Activated naive CD8-positive, alpha-beta T cell treated with anti-CD3 and anti-CD28 coated beads, Interleukin-2, amount 10 ng/mL, durations not matched to agents 7 days and 5 days (primary cell): ENCODE measurements at places on chromosomes 5 and 9. TPM values are rescaled to one million over a fixed set of nuclear protein-coding genes. Genes with fewer than 3 reads are reported as not detected.
A peak's percentile ranks its signal among the peaks of the same experiment; 100 is the strongest.

DNA sequence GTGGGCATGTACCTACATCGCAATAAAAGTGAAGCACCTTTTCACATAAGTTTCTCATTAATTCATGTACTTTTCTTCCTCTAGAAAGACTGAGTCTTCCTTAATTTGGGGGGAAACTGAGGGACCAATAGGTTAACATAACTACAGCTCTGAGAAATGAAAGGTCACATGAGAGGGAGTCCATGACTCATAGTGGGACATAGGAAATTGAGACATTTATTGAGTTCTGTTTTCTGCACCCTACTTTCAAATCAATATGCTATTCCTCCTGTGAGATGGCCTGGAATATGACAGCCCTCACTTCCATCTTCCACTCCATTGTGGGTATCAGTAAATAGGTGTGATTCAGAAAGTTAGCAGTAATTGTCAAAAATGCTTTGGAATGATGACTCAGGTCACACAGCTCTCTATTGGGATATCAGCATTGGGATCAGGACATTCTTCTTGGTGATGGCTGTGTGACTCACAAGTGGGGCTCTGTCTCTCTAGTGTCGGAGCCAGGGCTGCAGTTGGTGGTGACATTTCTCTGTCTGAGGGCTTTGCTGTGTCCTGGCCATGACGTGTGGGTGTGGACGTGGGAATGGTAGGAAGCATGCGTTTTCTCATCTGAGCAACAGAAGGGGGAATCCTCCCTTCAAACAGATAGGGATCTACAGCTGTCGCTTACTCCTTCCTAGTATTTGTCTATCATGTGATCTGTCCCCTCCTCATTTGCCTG is 125.0 kb downstream of the TRIO start:
- H3K4me3 ChIP-seq, result no peak overlapping the region
- H3K4me1 ChIP-seq, result peaks cover 5% of the 10 kb centered on the region
- H3K27me3 ChIP-seq, result peaks cover 31% of the 10 kb centered on the region
- no peak overlapping the region for H3K27ac ChIP-seq
- DNase-seq, result no peak
- H3K36me3 ChIP-seq, result no peaks in the 10 kb centered on the region

DNA sequence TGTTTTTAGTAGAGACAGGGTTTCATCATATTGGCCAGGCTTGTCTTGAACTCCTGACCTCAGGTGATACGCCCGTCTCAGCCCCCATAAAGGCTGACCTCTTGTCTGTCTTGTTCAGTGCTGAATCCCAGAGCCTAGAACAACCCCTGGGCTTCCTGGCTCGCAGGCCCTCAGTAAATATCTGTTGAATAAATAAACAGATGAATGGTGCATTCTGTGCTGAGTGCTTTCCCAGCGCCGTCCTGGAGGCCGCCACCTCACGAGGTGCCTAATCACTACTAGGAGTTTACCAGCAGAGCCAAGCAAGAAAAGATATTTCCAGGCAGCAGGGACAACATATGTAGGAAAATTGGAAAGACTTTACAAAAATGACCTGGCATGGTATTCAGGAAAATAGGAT is 88.5 kb downstream of the SNX24 start:
- no peak overlapping the region for H3K4me3 ChIP-seq
- peaks cover 9% of the 10 kb centered on the region for H3K27me3 ChIP-seq

- peaks cover 6% of the 10 kb centered on the region for H3K4me1 ChIP-seq
- H3K36me3 ChIP-seq, result no peaks in the 10 kb centered on the region
- peak overlapping the region; percentile 5 for H3K4me3 ChIP-seq
- H3K27me3 ChIP-seq, result peaks cover 49% of the 10 kb centered on the region
- H3K27ac ChIP-seq, result no peak overlapping the region
These were observed 267.7 kb downstream of the FANCC start for GRCh38 chr9:95049761-95050160.

- H3K4me1 ChIP-seq, result no peaks in the 10 kb centered on the region
- no peak for DNase-seq
- no peaks in the 10 kb centered on the region for H3K36me3 ChIP-seq
- no peak overlapping the region for H3K27ac ChIP-seq
These were observed 248.7 kb downstream of the SEMA5A start for GRCh38 chr5:9297134-9297533.

DNA sequence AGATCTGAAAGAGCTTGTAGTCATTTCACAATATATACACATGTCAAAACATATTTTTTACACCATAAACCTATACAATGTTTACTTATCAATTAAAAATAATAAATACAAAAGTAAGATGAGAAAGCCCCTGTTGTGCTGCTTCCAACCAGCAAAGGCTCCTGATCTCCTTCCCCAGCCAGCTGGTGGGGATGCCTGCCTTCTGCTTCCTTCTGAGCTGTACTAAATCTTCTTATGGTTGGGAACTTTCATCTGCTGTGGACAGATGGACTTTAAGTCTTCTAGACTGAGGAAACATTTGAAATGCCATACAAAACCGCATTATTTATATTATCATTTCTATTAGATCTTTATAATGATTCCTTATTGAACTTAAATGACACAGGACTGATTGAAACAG is 745.3 kb upstream of the CHD1 start:
- no peaks in the 10 kb centered on the region for H3K4me1 ChIP-seq
- H3K27ac ChIP-seq, result no peak overlapping the region
- DNase-seq, result no peak
- no peaks in the 10 kb centered on the region for H3K27me3 ChIP-seq

DNA sequence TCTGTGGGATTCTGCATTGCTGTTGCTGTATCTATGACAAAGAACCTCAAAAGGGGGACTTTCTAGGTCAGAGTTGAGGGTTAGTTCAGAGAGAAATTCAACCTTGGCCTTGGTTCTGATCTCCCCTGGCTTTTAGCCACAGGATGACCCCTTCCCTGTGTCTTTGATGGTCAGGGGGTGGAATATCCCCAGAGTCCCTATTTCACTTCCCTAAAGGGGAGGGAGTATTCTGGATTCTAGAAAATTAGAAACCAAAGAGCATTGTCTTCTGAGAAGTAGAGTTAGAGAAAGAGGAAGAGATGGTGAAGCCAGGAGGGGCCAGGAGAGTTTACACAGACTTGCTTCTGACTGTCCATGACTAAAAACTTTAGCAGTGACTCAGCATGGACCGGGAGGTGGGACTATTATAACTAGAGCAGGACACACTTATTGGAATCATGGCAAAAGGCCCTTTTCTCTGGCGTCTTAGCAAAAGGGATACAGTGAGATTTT is 56.2 kb upstream of the LPAR1 start:
- H3K27me3 ChIP-seq, result no peaks in the 10 kb centered on the region
- no peak overlapping the region for H3K27ac ChIP-seq
- DNase-seq, result no peak
- no peaks in the 10 kb centered on the region for H3K4me1 ChIP-seq
- H3K36me3 ChIP-seq, result no peaks in the 10 kb centered on the region

GRCh38 chr5:139872851-139873794 is 77.5 kb downstream of the PSD2 start:
- no peak overlapping the region for H3K4me3 ChIP-seq
- no peak overlapping the region for H3K27ac ChIP-seq
- H3K36me3 ChIP-seq, result no peaks in the 10 kb centered on the region
- peaks cover 6% of the 10 kb centered on the region for H3K4me1 ChIP-seq
- DNase-seq, result no peak

GRCh38 chr9:7300484-7300883 is 499.1 kb downstream of the DMAC1 start:
- H3K4me1 ChIP-seq, result peaks cover 14% of the 10 kb centered on the region
- no peak for DNase-seq
- H3K27me3 ChIP-seq, result peaks cover 23% of the 10 kb centered on the region
- H3K27ac ChIP-seq, result no peak overlapping the region
- H3K4me3 ChIP-seq, result no peak overlapping the region
- peaks cover 1% of the 10 kb centered on the region for H3K36me3 ChIP-seq

- no peak overlapping the region for H3K27ac ChIP-seq
- no peak overlapping the region for H3K4me3 ChIP-seq
- no peaks in the 10 kb centered on the region for H3K4me1 ChIP-seq
- no peaks in the 10 kb centered on the region for H3K36me3 ChIP-seq
- DNase-seq, result no peak
These were observed 60.4 kb downstream of the HMCN2 start for GRCh38 chr9:130325921-130326320.

DNA sequence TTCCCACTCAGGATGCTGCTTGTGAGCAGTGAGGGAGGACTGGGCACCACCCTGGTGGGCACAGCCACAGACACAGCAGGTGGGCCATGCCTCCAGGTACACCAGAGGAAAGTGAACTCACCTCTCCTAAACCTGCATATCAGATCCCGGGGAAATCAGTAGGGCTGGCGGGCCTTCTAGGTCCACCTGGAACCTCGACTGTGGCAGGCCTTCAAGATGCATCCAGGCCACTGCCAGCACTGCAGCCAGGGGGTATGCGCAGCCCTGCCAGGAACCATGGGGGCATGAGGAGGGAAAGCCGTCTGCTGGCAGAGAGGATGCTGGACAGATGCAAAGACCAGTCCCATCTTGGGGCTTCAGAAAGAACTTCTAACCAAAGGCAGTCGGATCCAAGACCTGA is 270.6 kb upstream of the IRX4 start:
- no peak overlapping the region for H3K27ac ChIP-seq
- no peaks in the 10 kb centered on the region for H3K36me3 ChIP-seq
- no peaks in the 10 kb centered on the region for H3K4me1 ChIP-seq
- peaks cover 3% of the 10 kb centered on the region for H3K27me3 ChIP-seq
- H3K4me3 ChIP-seq, result no peak overlapping the region

DNA sequence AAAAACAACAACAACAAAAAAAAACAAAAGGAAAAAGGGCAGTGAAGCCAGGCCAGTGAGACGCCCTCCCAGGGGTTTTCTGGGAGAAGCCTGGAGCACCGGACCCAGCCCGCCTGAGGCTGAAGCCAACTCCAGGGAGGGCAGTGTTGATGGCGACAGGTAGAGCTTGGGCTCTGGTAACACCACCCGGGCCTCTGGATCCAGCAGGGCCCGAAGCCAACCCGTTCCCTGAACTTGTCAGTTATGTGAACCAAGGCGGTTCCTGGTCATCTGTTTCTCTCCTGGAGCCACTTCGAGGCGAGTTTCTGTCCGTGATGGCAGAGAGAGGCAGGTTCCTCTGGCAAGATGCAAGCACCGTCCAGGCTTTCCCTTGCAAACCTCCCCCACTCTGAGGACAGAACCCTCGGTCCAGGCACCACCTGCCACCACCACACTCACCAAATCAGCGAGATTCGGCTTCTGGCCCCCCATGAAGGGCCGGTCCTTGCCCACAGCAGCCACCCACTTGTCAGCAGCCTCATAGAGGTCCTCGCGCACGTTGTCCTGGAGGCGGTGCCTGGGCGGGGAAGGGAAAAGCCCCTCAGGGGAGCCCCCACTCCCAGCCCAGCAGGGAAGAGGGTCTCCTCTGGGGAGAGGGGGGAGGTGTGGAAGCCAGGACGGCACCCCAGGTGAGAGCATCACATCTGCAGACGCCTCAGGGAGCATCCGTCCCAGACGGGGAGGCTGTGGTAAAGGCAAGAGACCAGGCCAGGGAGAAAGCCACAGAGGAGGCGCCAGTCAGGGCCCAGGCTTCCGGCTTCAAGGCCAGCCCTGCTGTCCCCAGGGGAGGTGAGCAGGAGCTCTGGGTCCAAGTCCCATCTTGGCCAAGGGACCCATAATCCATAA is 5.4 kb downstream of the PTGES2 start:
- DNase-seq, result no peak
- no peak overlapping the region for H3K27ac ChIP-seq
- no peak overlapping the region for H3K4me3 ChIP-seq
- no peaks in the 10 kb centered on the region for H3K27me3 ChIP-seq

- H3K4me3 ChIP-seq, result no peak overlapping the region
- no peak for DNase-seq
- peaks cover 1% of the 10 kb centered on the region for H3K36me3 ChIP-seq
- peaks cover 72% of the 10 kb centered on the region for H3K27me3 ChIP-seq
- peaks cover 3% of the 10 kb centered on the region for H3K4me1 ChIP-seq
These were observed 3.2 kb downstream of the MAP1B start for GRCh38 chr5:72110394-72111013.

GRCh38 chr5:177306674-177307543 is 3.3 kb downstream of the PRELID1 start:
- peaks cover 46% of the 10 kb centered on the region for H3K4me1 ChIP-seq
- no peak for DNase-seq
- H3K4me3 ChIP-seq, result no peak overlapping the region

DNA sequence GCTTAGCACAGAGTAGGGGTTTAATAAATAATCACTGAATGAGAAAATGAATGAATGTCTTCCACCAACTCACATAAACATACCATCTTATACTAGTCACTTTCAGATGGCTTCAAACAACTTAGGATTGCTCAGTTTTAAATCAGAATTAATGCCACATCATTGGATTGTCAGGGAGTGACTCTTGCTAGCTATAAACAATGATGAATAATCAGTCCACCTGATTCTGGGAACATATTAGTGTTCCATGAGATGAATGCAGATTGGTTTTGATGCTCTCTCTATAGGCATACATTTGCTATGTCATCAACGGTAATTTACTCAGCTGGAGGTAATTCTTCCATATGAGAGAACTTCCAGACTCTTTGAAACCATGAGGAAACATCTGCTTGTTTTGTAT is 97.4 kb downstream of the CDH9 start:
- H3K36me3 ChIP-seq, result no peaks in the 10 kb centered on the region
- DNase-seq, result no peak
- H3K4me1 ChIP-seq, result no peaks in the 10 kb centered on the region
- H3K27me3 ChIP-seq, result no peaks in the 10 kb centered on the region
- no peak overlapping the region for H3K4me3 ChIP-seq

- H3K4me3 ChIP-seq, result no peak overlapping the region
- no peaks in the 10 kb centered on the region for H3K36me3 ChIP-seq
- no peaks in the 10 kb centered on the region for H3K4me1 ChIP-seq
- H3K27me3 ChIP-seq, result no peaks in the 10 kb centered on the region
These were observed 153.7 kb downstream of the NDUFS4 start for GRCh38 chr5:53713978-53714666.

DNA sequence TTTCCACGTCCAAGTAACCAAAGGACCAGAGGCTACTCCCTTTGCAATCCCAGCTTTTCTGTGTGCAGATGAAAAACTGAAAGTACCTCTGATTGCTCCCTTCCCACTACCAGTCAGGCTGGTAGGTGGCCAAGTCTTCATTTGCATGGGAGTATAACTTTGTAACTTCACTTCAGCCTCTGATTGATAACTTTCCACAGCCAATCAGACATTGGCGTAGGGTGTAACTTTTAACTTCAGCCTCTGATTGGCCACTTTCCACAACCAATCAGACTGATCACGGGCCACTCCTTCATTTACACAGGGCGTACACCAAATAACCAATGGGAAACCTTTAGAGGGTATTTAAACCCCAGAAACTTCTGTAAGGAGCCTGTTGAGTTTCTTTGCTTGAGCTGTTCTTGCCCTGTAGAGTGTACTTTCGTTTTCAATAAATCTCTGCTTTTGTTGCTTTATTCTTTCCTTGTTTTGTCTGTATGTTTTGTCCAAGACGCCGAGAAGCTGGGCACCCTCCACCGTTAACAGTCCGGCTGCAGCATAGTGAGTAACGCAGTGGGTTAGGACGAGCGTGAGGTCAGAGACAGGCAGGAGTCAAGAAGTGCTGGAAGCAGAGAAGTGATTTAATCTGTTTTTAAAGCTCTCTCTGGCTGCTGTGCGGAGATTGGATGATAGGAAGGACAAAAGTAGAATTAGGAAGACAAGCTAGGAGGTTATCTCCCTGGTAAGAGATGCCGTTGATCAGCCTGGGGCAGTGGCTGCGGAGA is 3.5 kb upstream of the EXOSC2 start:
- no peak overlapping the region for H3K27ac ChIP-seq
- H3K4me3 ChIP-seq, result no peak overlapping the region
- peaks cover 5% of the 10 kb centered on the region for H3K27me3 ChIP-seq
- H3K4me1 ChIP-seq, result peaks cover 23% of the 10 kb centered on the region

CLINT1 gene
- total RNA-seq, result 70.1 TPM

SAXO1 gene
- total RNA-seq, result 0.42 TPM

SELENOP gene
- total RNA-seq, result 0.83 TPM

TMOD1 gene
- 1.1 TPM for total RNA-seq

C9orf152 gene
- total RNA-seq, result not detected

HBEGF gene
- 12.8 TPM for total RNA-seq

PCDHGC4 gene
- not detected for total RNA-seq
